Hindlimb muscle (tissue), 1 donor: ENCODE measurements at places on chromosomes 11 and 22.

- no peak for DNase-seq
These were observed 37.3 kb downstream of the DIXDC1 start for GRCh38 chr11:111974446-111974845.

DNA sequence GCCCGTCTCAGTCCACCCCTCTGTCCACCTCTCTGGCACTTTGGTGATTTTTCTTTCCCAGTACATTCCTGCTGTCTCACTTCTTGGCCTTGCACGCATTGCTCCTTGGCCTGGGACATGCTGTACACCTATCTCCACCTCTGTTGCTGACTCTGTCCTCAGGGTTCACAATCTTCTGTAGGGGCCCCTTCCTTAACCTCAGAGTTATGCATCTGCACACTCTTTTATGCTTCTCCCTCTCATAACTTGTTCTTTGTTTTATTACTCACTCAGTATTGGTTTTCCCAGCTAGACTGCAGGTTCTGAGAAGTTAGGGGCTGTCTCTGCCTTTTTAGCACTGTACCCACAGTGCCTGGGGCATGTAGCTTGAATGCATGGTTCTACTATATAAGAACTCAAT, 139.1 kb upstream of the MTMR2 start:
- no peak for DNase-seq

DNA sequence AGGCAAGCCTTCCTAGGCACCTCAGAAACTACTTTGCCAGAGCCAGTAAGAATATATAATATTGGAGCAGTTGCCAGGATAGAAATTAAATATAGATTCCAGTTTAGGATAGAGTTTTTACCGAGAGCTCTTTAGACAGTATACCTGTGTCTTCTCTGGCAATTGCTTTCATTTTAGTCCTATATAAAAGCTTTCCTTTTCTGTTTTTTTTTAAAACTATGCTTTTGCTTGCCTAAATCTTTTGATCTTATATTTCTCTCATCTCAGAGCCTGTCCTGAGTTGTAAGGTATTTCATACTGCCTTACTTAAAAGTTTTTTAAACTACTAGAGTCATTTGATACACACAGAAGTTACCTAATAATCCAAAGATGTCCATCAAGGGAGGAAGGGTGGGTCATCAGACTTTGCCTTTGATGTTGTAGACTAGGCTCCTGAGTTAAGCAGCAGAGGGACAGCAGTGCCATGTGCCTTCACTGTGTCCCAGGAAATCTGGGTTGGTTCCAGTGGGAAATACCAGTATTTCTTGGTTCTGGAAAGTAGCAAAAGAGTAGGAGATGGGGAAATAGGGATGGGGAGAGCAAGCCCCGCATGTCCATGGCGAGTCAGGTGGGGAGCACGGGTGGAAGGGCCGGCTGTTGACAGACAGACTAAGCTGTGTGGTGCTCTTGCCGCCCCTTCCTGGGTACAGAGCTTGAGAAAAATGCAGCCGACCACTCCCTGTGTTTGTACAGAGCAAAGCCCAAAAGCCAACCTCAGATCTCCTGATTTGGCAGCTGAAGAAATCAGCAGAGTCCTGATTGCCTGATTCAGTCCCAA, 11.2 kb downstream of the MCAM start:
- no peak for DNase-seq

DNA sequence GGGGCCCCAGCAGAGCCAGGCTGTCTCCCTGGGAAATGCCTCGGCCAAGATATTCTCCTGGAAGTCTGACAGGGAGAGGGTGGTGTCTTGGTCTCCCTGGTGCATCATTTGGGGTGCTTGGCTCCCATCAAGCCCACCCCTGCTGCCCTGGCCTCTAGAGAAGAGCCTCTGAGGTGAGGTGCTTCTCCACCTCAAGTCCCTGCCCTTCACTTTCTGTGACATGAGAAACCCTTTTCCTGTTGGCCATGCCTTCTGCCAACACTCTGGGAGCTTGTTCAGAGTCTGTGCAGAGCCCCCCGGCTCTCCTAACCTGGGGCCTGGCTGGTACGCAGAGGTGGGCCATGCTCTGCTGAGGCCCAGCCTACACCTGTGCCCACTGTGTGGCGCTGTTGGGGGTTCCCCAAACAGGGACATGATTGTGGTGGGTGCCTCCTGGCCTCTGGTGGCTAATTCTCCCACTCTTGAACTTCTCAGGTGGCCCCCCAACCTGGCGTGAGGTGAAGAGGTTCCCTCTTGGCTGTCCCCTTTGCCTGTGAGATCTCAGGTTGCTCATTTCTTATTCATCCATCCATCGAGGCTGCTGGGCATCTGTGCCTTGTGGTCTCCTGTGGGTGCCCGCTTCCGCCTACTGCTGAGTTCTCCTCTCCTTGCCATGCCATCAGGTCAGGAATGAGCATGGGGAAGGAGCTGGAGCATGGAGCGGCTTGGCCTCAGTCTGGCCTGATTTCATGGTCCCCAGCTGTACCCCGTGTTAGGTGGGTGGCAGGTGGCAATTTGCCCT, 19.2 kb upstream of the DGCR8 start:
- DNase-seq, result no peak
